Hematopoietic multipotent progenitor cell treated with erythropoietin and hydrocortisone succinate and interleukin-3 and kit ligand, for 6 days (in vitro differentiated cells): ENCODE measurements at places on chromosomes 2 and 18.

GRCh38 chr18:76018210-76018609 lies 476.8 kb downstream of the ZNF516 start:
- DNase-seq = no peak

DNA sequence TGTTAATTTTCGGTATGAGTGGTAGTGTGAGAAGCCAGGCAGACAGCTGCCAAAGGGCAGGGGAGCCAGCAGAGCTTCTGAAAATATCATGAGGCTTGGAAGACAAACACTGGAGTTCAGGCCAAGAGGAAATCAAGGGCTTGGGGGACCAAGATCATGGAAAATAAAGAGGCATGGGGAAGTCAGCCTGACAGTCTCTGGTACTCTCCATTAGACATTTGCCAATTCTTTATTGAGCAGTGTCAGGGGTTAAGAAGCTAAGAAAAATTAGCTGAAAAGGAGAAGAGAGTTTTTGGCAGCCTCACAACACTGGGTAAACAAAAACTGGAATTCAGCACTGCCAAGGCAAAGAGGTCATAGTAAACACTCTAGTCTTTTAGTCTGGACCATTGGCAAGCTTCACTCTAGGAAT lies 612.7 kb downstream of the EPHA4 start:
- DNase-seq = no peak

GRCh38 chr2:197711578-197711977 lies 6.4 kb downstream of the MARS2 start:
- DNase-seq = no peak

- DNase-seq = no peak
Observed at GRCh38 chr2:240619506-240620148, 5.7 kb upstream of the GPR35 start.

DNA sequence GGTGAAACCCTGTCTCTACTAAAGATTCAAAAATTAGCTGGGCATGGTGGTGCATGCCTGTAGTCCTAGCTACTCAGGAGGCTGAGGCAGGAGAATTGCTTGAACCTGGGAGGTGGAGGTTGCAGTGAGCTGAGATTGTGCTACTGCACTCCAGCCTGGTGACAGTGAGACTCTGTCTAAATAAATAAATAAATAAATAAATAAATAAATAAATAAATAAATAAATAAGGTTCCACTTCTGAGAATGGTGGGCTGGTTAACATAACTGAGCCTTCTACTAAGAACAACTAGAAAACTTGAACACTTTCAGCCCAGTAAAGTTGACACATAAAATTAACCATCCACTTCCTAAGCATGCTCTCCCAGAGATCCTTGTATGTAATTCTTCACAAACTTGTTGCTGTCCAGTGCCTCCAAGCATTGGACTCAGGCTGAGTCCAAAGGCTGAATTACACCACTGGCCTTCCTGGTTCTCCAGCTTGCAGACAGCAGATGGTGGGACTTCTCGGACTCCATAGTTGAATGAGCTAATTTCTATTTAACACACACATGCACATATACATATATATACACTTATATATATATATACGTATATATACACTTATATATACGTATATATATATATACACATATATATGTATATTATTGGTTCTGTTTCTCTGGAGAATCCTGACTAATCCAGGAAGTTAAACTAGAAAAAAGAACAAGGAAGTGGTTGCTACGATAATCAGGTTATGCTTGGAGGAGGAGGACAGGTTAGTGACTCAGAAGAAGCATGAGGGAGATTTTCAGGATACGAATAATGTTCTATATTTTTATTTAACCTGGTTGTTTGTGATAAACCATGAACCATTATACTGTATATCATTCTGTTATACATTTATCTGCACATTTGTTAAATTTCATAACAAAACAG lies 348.8 kb downstream of the METTL4 start:
- no peak for DNase-seq

- no peak for DNase-seq
Observed at GRCh38 chr18:40911582-40912254, 1043.3 kb upstream of the PIK3C3 start.

- no peak for DNase-seq
Observed at GRCh38 chr2:9392898-9393765, 30.2 kb downstream of the ITGB1BP1 start.

DNA sequence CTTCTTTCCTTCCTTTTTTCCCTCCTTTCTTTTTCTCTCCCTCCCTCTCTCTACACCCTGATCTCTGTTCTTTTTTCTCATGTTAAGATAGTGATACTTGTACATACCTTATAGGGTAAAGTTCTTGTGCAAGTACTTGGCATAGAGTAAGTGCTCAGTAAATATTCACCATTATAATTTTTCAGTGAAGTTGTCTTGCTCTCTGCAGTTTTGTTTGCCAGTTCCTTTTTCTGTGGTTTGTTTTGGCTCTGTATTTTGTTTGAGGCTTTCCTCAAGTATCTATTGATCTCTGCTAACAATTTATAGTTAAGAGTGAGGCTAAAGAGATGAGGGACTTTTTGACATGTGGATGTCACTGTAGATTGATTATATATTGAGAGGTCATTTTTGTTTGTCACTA lies 48.0 kb downstream of the MTX2 start:
- DNase-seq = no peak

- DNase-seq = no peak
Observed at GRCh38 chr2:74328074-74328473, 15.1 kb downstream of the SLC4A5 start.

- no peak for DNase-seq
Observed at GRCh38 chr18:44777457-44778192, 96.9 kb downstream of the SETBP1 start.

- DNase-seq = peak; percentile 38
Observed at GRCh38 chr2:177530561-177530960, 138.0 kb downstream of the AGPS start.

DNA sequence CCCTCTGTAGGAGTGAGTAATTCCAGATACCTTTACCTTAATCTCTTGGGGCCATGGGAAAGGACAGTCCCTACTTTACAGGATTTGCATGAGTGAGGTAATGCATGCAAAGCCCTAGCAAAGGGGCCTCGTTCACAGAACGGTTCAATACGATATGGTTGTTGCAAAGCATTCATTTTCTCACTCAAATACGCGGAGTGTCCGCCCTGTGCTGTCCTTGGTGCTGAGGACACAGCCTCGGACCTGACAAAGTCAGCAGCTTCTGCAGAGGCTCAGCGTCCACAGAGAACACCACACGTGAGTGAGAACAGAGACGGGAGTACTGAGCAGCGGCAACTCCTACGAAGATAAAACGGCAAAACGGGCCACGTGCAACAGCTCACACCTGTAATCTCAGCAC lies 125.7 kb downstream of the EIPR1 start:
- no peak for DNase-seq

GRCh38 chr18:30852541-30852940 lies 190.0 kb downstream of the DSC3 start:
- no peak for DNase-seq

DNA sequence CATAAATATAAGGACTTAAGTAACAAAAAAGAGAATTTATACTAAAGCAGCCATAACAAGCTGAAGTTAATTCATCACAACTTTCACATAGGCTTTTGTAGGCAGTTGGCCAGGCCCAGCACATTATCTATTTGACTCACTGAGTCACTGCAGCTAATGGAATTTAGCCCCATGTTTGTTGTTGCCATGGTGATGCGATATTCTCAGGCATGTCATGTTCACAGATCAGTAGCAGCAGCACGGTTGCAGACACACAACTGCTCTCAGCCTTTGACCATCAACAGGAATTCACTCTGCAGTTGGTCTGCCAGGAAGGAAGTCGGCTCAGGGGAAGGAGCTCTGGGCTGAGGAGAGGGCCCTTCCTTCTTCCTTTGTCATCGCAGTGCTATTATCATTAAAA lies 639.8 kb downstream of the TMEM182 start:
- DNase-seq = no peak

DNA sequence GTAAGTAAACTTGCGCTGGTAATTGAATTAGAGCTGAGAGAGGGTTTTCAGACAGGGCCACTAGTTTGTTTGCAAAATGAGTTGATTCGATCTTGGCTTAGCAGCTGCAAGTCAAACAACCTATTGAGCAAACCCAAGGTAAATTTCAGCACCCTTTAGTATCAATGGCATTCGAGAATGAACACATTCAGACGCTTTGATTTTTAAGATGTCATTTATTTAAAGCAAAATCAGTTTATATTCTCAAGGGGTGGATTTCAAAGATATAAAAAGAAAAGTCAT lies 44.2 kb downstream of the TGIF1 start:
- DNase-seq = no peak

- DNase-seq = peak; percentile 29
Observed at GRCh38 chr2:224944707-224945547, 97.3 kb downstream of the DOCK10 start.

- DNase-seq = no peak
Observed at GRCh38 chr2:238518172-238518820, 91.6 kb downstream of the ASB1 start.

- DNase-seq = no peak
Observed at GRCh38 chr2:73728711-73729110, 8.4 kb downstream of the TPRKB start.

- DNase-seq = no peak
Observed at GRCh38 chr2:238793306-238793705, 54.6 kb upstream of the TWIST2 start.

DNA sequence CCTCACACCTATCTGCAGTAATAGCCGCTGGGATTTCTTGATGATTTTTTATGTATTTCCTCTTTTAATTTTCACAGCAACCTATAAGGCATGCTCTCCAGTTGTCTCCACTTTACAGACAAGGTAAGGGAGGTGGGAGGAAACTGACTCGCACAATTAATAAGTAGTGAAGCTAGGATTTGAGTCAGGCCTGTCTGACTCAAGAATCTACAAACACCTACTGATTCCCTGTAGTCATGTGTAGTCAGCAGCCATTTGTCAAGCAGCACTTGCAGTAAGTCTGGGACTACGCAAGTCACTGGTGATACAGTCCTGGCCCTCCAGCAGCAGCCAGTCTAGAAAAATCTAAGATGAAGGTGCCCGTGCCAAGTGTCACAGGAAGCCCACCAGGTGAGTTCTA lies 193.6 kb upstream of the PKDCC start:
- DNase-seq = no peak

DNA sequence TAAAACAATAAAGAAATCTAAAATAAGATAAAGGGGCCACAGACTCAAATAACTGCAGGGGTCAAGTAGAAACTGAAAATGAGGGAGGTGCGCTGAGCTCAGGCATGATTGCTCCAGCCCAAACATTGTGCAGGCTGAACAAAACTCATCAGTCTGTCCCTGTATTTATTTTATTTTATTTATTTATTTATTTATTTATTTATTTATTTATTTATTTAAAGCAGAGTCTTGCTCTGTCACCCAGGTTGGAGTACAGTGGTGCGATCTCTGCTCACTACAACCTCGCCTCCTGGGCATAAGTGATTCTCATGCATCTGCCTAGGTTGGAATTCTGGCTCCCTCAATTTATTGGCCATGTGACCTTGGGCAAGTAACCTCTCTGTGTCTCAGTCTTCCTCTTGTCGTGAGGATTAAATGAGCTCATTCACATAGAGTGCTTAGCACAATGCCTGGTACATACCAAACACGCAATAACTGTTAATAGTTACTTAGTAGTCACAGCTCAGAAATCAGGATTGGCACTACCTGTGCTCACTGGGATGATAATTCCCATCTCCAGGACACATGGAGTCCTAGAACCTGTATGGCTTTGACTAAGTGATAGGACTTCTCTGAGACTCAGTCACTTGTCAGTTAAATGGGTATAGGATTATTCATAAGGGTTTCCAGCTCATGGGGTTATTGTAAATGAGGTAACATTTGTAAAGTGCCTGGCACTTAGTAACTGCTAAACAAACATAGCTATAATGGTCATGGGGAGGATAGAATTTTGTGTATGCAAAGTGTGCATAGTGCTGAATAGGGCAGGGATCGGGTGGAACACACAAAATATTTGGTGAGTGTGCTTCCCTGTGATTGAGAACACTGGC lies 6.0 kb downstream of the SPEG start:
- DNase-seq = no peak

GRCh38 chr2:172039011-172039704 lies 39.4 kb downstream of the METAP1D start:
- DNase-seq = no peak

- no peak for DNase-seq
Observed at GRCh38 chr2:65486802-65487201, 54.4 kb upstream of the SPRED2 start.

- DNase-seq = no peak
Observed at GRCh38 chr2:162574615-162575452, 230.9 kb downstream of the GCA start.

GRCh38 chr2:121189011-121189410 lies 96.0 kb downstream of the TFCP2L1 start:
- DNase-seq = peak; percentile 48

GRCh38 chr2:223494496-223494895 lies 107.7 kb downstream of the SCG2 start:
- no peak for DNase-seq

DNA sequence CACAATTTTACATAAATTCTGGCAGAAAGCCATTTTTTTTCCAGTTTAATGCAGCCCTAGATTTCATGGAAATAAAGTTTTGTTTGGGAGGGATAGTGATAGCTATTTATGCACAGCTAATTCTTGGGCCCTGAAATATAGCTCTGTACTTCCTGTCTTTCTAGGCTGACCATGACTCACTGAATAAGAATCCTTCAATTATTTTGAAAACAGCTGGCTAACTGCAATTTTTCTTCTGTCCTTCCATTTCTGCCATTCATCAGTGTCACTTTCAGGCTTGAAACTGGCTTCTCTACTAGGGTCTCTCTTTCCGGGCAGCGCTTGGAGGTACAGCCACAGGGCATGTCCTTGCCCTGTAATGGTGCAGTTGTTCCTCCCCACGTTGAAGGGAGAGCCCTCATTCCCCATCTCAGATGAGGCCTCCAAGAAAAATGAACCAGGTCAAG lies 97.1 kb upstream of the TMEM178A start:
- no peak for DNase-seq

GRCh38 chr2:133790711-133791110 lies 222.4 kb upstream of the NCKAP5 start:
- DNase-seq = no peak

GRCh38 chr18:61595615-61596251 lies 262.5 kb downstream of the CDH20 start:
- DNase-seq = no peak

DNA sequence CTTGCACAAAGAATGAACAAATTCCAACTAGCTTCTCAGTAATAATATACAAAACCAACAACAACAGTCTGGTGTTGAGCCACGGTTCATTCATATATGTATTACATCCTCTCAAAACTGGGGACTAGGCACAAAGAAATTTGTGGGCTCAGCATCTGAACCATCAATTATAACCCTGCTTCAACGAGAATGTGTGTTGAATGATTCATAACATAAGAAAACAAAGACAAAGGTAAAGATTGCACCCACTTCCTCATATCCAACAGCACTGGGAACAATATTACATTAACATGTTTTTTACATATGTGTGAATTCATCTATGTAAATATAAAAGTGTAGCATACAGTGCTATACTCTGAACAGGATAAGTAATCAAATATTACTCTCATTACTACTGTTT lies 144.8 kb downstream of the CDH2 start:
- no peak for DNase-seq
